NCI-H187 (cell line): ENCODE measurements at places on chromosomes 2 and 18.

DNA sequence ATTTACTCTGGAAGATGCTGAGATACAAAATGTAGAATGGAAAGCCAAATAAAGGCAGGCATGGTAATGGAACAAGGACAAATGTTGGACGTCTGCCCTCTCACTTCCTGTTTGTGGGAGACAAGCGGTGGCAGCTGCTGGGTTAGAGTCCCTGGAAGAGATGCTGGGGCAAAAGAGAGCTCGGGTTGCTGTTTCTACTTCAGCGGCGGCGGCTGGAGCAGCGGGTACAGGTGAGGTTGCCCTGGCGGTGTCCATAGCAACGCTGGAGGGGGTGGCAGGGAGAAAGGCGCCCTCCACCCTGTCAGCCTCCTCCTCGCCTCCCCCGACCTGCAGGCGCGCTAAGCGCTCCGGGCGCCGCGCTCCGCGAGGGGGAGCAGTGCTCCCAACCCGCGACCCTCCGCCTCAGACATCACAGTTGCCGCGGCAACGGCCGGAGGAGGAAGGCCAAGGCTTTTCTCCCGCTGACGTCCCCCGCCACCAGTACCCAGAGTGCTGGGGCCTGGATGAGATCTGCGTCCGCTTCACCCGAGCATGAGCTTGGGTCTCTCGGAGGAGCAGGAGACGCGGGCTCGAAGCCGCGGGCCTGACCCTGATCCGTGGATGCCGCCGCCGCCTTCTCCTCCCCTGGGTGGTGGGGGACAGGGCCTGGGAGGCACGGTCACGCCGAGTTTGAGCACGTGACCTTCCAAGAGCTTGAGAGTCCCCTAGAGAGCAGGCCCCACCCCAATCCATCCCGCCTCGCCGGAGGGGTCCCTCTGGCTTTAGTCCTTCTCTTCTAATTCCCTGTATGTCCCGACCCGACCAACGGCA, 65.6 kb downstream of the NOL4 start:
- peak; percentile 77 for DNase-seq

DNA sequence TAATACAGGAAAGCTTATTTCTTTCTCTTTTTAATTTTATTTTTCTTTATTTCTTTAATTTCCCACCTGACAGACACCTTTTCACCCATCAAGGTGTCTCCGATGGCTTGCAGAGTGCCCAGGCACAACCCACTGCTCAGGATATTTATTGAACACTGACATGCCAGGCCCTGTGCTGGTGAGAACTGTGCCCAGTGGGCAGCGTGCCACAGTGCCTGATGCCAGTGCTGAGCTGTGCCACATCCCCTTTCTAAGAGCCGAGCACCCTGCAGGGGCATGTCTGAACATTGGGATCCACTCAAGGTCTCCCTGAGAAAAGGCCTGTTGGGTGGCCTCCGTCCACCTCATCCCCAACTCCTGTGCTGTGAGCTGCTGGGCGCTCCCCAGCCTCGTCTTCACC, 158.6 kb upstream of the RAB6C start:
- DNase-seq = no peak

GRCh38 chr2:7852546-7852945, 829.3 kb upstream of the ID2 start:
- DNase-seq = no peak

GRCh38 chr18:10791169-10791831, 265.5 kb downstream of the NAPG start:
- no peak for DNase-seq

DNA sequence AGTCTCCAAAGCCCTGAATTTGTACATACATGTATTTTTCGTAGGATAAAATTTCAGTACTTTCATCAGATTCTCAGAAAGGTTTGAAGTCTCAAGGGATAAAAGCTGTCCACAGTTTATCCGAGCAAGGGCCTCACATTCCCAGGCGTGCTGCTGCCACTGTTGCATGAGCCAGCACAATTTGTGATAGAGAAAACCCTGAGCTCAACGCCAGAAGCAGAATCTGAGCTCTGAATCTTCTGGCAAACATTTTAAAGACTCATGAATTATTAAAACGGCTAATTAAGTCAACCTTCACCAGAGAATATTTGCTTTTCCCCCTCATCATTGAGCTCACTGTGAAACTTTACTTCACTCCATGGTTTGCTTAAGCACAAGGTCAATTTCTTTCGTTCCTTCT, 38.5 kb upstream of the STPG4 start:
- no peak for DNase-seq

DNA sequence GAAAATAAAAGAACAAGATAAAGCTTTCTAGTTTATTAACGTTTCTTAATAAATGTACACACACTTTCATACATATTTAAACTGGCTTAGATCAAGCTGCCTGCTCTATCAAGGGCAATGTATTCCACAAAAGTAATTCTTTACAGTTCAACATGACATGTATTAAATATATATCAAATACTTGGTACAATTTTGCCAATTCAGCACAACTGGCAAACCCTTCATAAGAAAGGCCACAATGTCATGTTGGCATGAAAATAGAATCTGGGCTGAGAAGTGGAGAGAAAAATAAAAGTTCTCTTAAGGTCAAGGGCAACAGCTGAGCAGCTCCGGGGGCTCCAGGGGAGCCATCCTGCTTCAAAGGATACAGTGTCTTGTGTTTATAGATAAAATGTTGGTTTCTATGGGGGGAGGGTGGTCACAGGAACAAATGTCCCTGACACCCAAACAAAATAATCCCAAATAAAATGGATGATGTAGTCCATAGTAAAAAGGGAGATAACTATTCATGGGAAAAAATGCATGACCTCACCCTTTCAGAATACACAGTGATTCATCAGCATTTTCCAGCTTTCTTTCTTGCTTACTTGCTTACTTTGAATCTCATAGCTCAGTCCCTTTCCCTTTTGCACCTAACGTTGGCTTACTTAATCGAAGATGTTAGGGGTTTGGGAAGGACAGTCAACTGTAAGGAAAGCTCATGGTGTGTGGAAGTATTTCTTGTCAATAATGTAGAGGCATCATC, 494.9 kb downstream of the NYAP2 start:
- DNase-seq = no peak

GRCh38 chr2:1498176-1498575, 84.9 kb downstream of the TPO start:
- no peak for DNase-seq

DNA sequence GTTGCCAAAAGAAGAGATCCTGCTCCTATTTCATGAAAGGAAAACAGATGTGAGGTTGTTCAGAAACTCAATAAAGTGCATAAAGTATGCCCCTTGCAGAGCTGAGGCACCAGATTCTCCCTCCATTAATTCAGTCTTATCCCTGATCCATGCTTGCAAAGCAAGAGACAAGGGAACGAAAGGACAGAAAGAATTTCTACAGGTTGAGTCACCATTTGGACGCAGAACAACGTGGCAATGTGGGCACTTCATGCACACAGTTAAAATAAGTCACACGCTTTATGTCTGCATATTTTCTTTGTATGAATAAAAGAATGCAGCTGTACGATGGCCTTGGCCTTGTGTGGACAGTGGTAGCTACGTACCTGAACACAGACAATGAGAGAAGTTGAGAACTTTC, 321.7 kb upstream of the REV1 start:
- DNase-seq = no peak

- DNase-seq = no peak
Observed at GRCh38 chr2:4214444-4215205, 511.2 kb downstream of the DCDC2C start.

DNA sequence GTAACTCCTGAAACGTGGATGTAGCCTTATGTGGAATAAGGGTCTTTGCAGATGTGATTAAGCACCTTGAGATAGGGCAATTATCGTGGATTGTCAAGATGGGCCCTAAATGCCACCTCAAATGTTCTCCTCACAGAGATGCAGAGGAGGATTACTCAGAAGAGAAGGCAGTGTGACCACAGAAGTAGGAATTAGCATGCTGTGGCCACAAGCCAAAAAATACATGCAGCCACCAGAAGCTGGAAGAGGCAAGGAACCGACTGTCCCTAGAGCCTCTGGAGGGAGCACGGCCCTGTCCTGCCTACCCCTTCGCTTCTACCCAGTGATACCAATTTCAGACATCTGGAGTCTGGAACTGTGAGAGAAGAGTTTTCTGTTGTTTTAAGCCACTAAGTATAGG, 47.3 kb upstream of the MGAT5 start:
- DNase-seq = no peak

DNA sequence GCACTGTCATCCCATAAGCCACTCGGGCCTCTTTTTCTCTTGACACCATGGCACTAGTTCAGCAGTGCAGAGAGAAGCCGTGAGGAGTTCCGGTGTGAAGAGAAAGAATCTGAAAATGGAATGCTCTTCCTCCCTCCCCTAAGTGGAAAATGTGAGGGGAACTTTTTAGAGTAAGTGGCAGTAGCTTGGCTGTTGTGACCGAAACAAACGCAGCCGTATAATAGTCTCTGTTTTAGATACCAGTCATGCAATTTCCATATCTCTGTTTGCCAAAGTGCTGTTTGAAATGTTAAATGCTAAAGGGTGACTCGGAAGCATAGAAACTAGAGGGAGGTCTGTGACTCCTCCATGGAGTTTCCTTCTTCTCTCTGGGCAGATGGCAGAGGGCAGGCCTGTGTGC, 122.9 kb downstream of the MTCL1 start:
- no peak for DNase-seq

DNA sequence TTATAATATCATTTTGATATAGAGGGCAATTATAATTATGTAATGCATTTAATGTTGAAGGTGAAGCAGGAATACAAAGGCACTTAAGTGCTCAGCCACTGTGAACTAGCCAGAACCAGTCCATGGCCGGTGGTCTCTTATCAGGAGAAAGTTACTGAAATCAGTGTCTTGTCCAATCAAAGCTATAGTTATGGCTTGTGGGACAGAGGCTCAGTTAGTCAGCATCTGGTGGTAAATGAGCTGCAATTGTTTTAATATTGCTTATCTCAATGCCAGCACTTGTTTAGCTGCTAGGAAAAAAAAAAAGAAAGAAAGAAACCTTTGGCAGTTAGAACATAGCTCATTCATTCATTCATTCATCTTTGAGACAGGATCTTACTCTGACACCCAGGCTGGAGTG, 3.8 kb upstream of the ALS2 start:
- no peak for DNase-seq

GRCh38 chr2:197284956-197285355, 25.6 kb downstream of the ANKRD44 start:
- DNase-seq = no peak
